Central memory CD4-positive, alpha-beta T cell (primary cell): ENCODE measurements at places on chromosomes 4 and X.

- no peak for DNase-seq
These were observed 38.5 kb downstream of the HERC3 start for GRCh38 chr4:88630756-88631155.

DNA sequence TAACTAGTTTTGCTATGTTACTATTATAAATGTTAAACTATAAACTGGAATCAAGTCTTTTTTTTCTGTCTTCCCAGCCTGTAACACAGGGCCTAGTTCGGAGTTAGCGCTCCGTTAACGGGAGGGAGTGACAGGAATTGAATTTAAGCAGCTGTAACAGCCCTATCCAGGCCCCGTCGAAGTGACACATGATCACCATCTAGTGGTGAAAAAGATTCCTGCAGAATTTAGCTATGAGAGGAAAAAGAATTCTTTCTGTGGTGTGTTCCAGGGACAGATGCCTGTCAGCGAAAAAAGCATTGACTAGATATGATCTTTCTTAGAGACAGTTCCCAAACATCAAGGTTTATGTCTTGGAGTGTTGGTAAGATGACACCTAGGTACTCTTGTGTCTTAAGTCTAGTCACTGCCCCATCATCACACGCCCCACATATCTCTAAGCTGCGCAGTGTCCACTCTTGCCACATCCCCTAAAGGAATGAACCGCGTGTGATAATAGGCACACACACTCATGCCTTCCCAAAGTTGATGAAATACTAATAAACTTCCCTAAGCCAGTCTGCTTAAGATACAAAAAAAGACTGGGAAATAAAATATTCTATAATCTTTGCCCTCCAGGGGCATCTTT lies 2.1 kb downstream of the GAB3 start:
- DNase-seq, result peak; percentile 63

DNA sequence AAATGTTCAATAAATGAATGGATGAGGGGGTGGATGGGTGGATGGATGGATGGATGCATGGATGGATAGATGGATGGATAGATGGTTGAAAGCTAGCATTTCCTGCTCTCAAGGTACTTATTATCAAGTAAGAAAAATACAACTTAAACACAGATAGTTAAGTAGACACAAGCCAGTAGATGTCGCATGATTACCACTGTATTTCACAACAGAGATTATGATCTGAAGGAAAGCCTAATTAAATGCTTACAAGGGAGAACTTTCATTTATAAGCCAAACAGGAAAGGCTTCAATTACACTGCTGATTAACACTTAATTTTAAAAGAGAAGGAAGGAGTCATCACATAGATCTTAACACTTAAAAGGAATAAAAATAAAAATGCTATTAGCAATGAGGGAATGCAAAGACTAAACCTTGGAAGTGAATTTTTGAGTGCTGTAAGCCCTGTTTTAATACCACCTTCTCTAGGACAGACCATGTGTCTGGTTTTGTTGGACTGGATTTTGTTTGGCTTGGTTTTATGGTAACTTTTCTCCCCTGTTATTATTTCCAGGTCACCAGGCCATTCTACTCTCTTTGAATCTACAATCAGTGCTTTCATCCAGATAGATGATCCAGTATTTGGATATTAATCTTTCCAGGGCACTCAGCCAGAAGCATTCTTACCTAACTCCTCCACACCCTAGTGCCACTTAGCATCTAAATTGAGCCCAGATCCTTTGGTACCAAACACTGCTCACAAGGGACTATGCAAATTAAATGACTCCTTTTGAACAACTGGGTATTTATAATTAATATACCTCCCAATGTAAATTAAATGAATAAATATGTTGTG lies 75.5 kb upstream of the SLC39A8 start:
- no peak for DNase-seq

DNA sequence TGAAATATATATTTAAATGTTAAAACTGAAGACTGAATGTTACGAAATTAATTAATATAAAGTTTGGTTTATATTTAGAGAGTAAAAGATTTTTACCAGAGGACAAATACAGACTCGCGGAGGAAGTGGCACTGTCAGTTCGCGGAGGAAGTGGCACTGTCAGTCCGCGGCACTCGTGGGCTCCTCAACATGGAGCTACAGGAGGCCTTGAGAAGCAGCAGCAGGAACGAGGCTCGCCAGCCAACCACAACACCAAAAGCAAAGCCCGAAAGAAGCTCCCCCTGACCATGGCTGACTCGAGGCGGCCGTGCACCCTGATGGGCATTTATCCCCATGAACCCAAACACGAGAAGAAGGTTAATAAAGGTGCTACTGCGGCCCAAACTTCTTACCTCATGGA lies 125.3 kb upstream of the PABPC4L start:
- DNase-seq, result no peak

DNA sequence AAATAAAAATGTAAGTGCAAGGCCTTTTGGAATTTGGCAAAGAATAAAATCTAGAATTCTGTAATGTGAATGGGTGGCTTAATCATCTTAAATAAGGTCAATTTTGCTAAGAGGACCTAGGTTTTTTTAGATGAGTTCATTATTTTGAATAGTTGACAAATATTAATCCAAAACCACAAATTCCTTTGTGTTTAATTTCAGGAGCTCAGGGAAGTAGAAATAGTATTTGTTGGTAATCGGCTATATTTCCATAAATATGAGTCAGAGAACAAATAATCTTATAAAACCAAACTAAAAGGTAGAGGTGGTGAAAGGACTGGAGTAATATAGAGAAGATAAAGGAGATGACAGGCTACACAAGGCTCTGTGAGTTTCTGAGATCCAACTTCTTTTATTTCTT lies 190.4 kb upstream of the TLL1 start:
- no peak for DNase-seq

GRCh38 chr4:87087420-87087819 lies 133.0 kb downstream of the KLHL8 start:
- DNase-seq, result no peak

GRCh38 chr4:183362916-183363542 lies 40.8 kb upstream of the CLDN24 start:
- no peak for DNase-seq

GRCh38 chr4:42366959-42367358 lies 30.3 kb upstream of the SHISA3 start:
- no peak for DNase-seq
